NCI-H1105 (cell line): ENCODE measurements at places on chromosomes 1 and 21.

DNA sequence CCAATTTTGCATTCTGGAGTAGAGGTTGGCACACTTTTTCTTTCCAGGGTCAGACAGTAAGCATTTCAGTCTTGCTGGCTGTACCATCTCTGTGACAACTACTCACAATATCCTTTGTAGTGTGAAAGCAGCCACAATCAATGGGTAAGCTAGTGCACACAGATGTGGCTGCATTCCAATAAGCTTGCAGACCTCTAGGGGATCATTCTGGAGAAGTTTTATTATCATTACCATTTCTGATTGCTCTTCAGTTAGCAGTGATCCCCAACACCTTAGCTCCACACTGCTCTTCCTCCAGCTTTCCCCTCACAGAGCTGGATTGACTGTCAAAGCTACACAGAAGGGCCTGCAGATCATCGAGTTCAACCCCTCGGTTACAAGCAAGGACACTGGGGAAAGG, 9.1 kb downstream of the RXRG start:
- no peak for DNase-seq

- DNase-seq: no peak
Observed at GRCh38 chr1:20511518-20512428, 3.8 kb upstream of the MUL1 start.

DNA sequence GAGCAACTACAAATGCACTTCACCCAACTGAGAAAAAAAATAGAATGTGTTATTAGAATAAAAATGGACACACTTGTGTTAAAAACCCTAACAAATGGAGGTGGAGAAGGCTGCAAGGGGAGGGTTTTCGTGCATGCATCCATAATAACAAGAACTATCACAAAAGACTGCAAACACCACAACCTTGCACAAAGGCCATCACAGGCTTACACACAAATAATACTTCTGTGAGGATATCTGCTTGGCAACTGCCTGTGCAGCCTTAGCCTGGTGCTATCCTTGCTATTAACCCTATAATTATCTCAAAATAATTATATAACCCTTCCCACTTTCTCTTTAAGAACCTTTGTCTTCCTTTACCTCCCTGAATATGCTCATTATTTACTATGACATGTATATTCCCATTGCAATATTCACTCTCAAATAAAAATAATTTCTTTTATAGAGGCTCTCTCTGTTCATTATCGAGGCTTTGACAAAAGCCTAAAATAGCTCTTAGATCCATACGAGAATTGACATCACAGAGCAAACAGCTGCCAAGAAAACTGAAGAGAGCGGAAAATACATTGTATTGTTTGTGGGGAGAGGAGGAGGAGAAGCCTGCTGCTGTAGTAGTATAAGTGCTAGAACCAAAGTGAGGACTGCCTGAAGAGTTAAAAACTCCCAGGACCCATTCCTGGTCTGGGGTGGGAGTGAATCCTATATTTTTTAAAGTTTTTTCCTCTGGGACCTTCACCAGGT, 1768.7 kb downstream of the BRINP3 start:
- DNase-seq: peak; percentile 90

DNA sequence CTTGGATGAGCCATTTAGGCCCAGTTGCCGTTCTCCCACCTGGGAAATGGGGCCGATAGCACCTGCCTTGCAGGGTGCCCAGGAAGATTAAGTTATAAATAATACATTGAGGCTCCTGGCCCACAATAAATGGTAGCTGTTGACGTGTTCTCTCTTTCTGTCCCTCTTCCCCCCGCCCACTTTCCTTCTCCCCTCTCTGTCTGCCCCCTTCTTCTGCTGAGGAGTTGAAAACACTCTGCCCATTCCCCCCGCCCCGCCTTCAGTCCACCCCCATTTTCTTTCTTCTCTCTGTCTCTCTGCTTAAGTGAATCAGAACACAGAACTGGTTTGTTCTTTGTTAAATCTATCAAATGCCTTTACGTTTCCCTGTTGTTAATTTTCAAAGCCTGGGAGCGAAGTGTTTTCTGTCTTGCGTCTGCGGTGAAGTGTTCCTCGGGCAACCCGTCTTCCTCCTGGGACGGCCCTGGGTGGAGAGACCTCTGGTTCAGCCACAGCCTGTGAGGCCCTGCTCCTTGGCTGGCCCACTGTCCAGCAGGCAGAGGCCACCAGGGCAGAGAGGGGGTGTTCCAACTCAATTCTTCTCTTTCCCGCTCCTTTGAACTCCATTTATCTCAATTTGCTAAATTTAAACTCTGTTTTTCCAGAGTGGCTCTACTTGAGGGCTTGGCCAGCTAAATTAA, 29.3 kb upstream of the SELENON start:
- no peak for DNase-seq

- DNase-seq: no peak
Observed at GRCh38 chr1:228463559-228464455, 23.4 kb upstream of the RNF187 start.

GRCh38 chr1:183303901-183304300, 114.3 kb downstream of the NMNAT2 start:
- no peak for DNase-seq

DNA sequence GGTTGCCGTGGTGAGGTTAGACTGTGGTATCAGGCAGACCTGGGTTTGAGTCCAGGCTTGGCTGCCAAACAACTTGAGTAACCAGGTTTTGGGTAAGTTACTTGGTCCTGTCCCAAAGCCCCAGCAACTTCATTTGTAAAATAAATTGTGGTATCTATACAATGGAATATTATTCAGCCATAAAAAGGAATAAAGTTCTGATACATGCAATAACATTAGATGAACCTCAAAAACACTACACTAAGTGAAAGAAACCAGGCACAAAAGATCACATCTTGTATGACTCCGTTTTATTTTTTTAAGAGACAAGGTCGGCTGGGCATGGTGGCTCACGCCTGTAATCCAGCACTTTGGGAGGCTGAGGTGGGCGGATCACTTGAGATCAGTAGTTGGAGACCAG, 16.4 kb upstream of the MIXL1 start:
- DNase-seq: no peak

GRCh38 chr1:93977598-93977945, 68.3 kb upstream of the GCLM start:
- DNase-seq: no peak

DNA sequence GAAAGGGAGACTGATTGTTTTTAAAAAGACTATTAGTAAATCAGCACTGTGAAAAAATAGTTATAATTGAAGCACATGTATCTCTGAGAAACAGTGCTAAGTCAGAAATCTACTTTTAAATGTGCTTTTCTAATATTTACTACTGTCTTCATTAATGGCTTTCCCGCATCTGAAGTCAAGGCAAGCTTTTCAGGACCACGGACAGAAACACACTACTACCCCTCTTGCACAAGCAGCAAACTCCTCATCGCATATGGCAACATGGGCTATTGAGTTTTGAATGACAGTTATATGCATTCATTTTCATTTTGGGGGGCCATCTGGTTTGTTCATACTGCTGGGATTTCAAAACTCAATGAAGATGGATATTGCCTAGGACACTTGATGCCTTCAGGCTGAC, 433.4 kb upstream of the CAMK1G start:
- no peak for DNase-seq

DNA sequence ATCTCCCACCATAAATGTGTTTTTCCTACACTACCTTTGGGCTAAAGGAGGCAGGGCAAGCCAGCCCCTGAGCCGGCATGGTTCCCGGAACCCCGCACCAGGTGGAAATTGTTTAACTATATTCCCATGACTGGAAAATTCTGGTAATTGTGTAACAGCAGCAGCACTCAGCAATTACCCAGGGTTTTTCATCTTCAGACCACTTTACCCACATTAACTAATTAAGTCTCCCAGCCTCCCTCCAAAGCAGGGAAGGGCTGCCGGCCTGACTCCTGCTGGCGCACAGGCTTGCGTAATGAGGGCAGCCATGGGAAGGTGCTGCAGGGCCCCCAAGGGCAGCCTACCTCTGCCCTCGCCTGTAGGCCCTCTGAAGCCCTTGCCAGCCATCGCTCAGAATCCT, 140.7 kb upstream of the VAMP3 start:
- peak; percentile 66 for DNase-seq

GRCh38 chr1:231322880-231323530, 14.6 kb downstream of the EXOC8 start:
- no peak for DNase-seq

GRCh38 chr1:7315946-7316345, 455.1 kb upstream of the VAMP3 start:
- DNase-seq: no peak

DNA sequence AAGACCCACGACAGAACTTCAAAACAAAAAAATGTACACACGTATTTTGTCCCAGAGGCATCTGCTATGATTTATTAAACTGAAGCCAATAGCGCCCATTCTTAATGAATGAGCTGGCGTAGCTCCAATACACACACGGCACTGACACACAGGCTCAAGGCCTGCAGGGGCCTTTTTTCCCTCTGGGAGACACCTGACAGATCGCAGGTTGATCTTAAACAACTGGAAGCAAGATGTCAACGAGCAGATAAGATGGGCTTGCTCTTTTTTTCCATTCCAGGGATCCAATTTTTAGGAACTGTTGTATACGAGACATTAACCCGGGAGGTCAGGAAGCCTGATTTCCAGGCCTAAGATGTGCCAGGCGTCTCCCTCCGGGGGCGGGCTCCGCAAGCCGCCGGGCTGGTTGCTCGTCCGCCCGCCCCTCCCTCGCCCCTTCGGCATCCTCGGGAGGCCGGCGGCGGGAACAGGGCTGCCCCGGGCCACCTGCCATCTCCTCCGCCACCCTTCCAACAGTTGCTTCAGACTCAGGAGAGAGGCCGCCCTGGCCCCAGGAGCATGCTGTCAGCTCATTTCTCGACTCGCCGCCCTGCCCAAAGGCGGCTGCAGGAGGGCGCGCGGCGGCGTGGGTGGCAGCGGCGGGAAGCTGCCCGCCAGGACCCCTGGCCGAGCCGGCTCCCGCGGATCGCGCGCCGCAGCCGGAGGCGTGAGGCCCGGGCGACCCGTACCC, 735 bp downstream of the TTC13 start:
- peak; percentile 26 for DNase-seq

- DNase-seq: no peak
Observed at GRCh38 chr21:14438211-14438610, 55.3 kb upstream of the HSPA13 start.

- DNase-seq: no peak
Observed at GRCh38 chr1:69835955-69836354, 268.2 kb downstream of the LRRC7 start.

GRCh38 chr1:109802136-109802900, 38.6 kb upstream of the EPS8L3 start:
- DNase-seq: no peak

DNA sequence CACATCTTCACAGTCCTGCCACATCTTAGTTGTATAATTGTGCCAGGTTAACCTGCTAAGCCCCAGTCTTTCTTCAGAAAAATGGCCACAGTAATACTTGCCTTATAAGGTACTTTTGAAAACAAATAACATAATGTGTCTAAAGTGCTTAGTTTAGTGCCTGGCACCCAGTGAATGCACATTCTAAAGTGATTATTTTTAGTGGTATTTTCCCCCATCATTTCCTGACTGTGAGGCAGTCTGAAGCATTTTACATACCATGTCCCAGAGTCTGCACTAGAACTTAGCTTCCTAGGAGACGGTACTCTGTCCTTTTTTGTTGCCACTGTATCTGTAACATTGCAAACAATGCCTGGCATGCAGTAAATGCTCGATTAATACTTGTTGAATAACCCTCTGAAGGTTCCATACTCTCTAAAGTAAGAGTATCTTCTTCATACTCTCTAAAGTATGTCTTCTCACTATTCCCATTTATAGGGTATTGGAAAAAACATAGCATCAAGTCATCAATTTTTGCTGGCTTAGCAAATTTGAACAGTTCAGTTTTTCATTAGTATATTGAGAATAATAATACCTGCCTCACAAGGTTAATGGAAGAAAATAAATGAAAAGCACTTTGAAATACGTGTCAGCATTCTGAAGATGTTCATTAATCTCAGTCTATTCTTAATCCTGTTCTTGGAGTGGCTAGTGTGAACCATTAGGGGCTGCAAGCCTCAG, 43.7 kb downstream of the FMO3 start:
- no peak for DNase-seq

GRCh38 chr1:154326546-154327465, 1.5 kb downstream of the ATP8B2 start:
- no peak for DNase-seq

GRCh38 chr1:201660931-201661822, 122.2 kb downstream of the NAV1 start:
- no peak for DNase-seq

- peak; percentile 4 for DNase-seq
Observed at GRCh38 chr1:212070720-212071302, 35.3 kb downstream of the DTL start.

GRCh38 chr1:239363930-239364329, 22.4 kb upstream of the CHRM3 start:
- no peak for DNase-seq

DNA sequence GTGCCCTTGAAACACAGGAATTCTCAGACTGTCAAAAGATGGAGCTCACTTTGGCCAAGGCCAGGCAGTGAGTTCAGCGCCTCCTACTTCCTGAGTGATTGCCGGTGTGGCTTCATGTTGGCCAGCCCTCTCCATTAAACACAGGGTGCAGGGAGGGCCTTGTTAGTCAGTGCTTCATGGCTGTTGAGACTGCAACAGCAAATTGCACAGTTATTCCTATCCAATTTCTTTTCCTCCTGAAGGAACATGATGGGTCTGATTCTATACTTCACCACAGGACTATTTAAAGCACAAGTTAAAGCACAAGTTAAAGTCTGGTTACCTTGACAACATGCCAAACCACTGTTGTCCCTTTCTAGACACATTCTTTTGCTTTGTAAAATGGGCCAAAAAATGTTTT, 156.6 kb downstream of the SIPA1L2 start:
- no peak for DNase-seq

- no peak for DNase-seq
Observed at GRCh38 chr1:164683235-164683634, 124.3 kb downstream of the PBX1 start.

DNA sequence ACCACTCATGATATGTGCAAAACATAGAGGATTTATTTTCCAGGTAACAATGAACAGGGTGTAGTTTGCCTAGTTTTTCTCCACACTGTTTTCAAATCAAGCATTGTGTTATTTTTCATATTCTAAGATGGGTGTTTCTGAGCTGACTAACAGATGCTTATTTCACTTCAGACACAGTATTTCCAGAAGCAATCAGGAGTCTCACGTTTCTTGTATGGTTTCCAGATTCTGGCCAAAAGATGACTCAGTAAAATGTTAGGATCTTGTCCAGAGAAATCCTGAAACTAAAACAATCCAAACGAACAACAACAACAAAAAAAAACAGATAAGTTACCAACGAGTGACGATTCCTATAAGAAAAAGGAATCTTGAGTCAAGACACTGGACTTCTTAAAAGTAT, 5.3 kb downstream of the UTS2 start:
- DNase-seq: no peak

GRCh38 chr21:46425041-46425440, 33.6 kb upstream of the DIP2A start:
- DNase-seq: no peak

DNA sequence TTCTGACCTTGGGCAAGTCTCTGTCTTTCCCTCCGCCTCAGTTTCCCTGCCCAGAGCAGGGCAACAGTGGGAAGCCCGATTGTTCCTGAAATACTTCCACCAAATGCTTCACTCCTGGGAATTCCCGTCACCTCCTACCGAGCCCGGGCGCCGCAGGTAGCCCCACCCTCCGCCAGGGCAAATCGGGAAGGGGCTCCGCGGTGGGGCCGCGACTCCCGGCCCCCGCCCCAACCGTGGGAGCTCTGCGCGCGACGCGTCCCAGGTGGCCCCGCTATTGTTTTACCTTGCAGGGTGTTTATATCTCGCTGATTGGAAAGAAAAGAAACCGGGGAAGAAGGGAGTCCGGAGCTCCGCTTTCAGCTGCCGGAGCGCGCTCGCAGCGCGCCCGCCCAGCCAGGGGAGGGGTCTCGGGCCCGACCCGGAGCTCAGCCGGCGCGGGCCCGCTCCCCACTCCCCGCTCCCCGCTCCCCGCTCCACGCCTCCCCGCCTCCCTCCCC, 407 bp downstream of the IGSF3 start:
- peak; percentile 38 for DNase-seq
